ENCODE measurements at places on chromosomes 4 and X.

DNA sequence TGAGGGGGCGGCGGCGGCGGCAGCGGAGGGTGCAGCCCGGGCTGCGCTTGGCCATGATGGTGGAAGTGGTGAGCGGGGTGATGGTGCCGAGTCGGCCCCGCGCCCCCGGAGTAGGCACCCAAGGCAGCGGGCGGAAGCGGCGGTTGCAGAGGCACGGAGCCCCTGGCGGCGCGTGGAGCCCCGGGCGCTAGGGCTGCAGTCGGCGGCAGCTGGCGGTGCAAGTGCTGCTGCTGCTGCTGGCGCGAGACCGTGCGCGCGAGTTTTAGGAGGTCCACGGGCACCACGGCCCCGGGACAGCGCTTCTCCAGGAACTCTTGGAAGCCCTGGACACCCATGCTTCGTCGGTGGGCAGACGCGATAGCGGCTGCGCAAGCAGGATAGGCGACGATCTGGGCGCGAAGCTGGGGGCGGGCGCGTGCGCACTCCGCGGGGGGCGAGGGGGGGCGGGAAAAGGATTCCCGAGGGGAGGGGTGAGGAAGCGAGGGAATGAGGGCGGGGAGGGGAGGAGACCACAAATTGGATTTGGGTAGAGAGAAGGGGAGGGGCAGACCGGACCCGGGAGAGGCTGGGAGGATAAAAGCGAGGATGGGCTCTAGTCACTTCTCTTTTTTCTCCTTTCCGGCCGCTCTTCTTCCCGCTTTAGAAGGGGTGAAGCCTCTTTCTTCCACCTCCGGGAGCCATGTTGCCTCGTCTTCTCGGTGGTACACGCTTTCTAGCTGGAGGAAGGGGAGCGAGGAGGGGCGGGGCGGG lies at the start of gene FAM120C:
FAM120C (minus strand) TSS at position 391 of the 750 bp plus-strand sequence; CDS start at position 335, 56 bp downstream.
- DNase-seq = peak; percentile 36

- no peak for DNase-seq
Observed at GRCh38 chr4:150126864-150127203, 48.6 kb downstream of the DCLK2 start.

DNA sequence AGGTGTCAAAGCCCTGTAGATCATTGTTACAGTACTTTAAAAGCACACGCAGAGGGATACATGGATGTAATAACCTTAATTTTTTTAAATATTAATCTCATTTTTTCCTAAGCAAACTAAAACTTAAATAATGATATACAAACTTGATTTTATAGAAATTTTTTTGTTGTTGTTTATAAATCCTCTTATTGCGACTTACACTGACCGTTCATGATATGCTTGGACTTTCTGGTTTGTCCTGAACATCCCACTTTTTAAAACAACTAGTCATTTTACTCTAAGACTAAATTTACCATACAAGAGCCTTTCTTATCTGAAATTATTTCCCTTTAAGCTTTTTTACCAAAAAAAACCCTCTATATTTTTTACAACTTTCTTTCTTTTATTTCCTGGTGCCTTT lies 2106.0 kb downstream of the PCDH7 start:
- DNase-seq = no peak

GRCh38 chrX:120504569-120504968 lies 35.5 kb upstream of the LAMP2 start:
- DNase-seq = no peak

GRCh38 chr4:80619070-80619674 lies 283.6 kb downstream of the CFAP299 start:
- no peak for DNase-seq

All from stimulated activated CD4-positive, alpha-beta T cell treated with anti-CD3 and anti-CD28 coated beads, TNF-alpha, amount 100 ng/mL, for 24 hours (primary cell).